ENCODE measurements at places on chromosomes 2 and 18.
A peak's percentile ranks its signal among the peaks of the same experiment; 100 is the strongest.

DNA sequence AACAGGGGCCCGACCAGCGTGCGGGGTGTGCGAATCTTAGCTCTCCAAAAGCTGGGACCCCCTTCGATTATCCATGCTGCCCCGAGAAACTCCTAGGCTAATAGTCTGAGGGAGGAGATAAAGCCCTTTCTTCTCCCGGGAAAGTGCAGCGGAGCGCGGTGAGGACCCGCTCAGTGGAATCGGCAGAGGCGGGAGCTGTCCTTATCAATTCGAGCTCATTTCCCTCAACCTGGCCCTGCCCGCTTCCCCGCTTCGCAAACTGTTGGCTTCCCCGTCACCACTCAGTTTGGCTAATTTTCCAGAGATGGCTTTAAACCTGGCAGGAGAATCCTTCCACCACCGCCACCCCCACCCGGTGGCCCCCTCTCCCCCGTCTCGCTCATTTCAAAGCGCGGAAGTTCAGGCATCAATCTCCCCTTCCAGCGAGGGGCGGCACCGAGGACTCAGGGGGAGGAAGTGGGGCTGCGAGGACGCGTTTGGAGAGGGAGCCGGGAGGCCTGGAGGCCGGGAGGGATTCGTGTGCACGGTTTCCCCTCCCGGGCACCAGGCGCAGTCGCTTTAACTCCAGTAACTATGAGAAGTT is 1.6 kb downstream of the KLHL14 start:
- no peak for DNase-seq

DNA sequence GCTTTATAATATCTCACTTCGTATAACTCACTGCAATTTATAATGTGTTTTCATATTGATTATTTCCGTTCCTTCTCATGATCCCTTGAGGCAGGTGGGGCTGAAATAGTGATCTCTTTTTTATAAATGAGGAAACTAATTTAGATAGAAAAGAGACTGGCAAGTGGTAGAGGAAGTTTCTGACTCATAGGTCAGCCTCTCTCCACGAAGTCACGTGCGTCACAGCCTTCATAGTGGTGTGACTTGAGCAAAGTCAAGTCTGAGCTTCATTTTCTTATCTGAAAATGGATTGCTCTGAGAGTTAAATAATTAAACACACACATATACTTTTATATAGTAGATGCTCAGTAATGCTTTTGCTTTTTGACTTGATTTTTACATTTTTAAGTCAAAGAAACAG is 19.9 kb downstream of the ABCG5 start:
- DNase-seq: no peak

DNA sequence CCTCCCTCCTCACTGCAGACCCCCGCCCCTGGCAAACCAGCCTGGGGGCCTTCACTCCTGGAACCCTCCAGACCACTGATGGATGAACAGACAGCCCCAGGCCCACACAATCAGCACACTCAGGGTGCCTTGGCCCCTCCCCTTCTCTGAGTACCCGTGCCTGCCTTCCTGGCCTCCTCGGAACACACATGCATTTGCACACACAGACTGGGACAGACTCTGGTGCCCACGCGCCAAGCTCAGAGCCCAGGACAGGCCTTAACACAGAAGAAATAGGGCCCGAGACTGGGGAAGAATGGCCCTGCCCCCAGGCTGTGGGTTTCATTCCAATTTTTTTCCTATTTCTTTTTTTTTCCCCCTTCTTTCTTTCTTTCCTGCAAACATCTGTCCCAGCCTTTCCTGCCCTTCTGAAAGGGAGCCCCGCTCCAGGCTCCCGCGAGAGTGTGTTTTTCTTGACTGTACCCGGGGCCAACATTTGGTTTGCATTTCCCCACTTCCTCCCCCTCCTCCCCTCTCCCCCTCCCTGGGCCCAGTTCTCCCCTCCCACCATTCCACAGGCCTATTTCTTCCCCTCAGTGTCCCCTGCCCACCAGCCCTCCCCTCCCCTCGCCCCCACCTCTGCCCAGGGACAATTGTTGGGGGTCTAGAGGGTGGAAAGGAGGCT is 618 bp upstream of the TNS1 start:
- no peak for DNase-seq

DNA sequence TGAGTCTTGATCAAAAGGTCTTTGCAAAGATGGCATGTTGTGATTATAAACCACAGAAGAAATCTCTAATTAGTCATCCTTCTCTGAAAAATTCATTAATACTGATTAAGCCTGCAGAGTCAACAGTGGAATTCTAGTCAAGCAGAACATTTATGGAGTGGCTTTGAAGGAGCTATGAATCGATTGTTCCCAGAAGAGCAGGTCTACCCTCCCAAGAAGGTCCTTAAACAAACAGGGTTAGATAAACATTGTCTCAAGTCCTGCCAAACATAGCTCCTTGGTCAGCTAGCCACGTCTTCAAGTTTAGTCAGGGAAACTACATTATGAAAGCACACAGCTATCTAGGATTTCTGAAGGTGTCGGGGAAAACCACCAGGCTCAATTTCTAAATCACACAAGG is 88.9 kb downstream of the ITGA4 start:
- no peak for DNase-seq

DNA sequence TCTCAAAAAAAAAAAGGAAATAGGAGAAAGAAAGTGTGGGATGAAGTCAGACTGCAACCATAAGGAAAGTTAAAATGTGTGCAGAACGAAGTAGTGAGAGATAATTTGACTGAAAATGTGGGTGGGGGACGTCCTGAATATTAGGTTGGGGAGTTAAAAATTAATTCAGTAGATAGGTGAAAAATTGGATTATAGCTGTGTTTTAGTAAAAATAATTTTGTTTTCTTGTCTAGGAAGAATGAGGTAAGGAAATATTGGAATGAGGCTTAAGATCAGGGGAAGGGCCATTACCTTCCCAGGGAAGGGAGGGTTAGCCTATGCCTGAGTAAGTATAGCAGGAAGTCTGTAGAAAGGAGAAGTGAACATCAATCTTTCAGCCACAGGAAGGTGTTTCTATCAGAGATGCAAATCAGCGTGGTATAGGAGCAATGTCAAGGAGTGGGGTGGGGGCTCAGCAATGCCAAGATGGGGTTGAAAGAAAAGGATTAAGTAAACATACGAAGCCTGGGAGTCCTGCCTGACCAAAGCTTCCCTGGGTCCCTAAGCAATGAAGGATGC is 250.9 kb downstream of the PIEZO2 start:
- DNase-seq: no peak

GRCh38 chr18:3453540-3454364 is 3.8 kb downstream of the TGIF1 start:
- DNase-seq: no peak

- no peak for DNase-seq
These were observed 196.4 kb upstream of the HDAC4 start for GRCh38 chr2:239597216-239597615.

DNA sequence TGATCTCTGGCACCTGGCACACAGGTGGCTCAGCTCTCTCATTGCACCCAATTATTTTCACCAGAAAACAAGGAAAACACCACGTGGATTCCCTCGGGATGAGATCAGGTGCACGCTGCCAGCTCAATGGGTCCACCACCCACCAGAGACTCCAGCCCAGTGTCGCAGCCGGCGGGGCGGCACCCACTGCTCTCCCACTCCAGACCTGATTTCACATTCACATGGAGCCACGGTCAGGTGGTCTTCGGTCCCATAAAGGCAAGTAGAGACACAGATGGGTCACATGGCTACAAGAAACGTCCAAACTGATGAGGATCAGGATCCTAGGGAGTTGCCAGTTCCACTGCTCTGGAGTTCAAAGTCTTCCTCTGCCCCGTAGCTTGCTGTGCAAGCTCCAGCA is 217.6 kb downstream of the ANKRD30B start:
- DNase-seq: no peak

- DNase-seq: no peak
These were observed 22.3 kb downstream of the IL1B start for GRCh38 chr2:112814278-112814677.

- DNase-seq: no peak
These were observed 1088.9 kb upstream of the PIK3C3 start for GRCh38 chr18:40866013-40866645.

DNA sequence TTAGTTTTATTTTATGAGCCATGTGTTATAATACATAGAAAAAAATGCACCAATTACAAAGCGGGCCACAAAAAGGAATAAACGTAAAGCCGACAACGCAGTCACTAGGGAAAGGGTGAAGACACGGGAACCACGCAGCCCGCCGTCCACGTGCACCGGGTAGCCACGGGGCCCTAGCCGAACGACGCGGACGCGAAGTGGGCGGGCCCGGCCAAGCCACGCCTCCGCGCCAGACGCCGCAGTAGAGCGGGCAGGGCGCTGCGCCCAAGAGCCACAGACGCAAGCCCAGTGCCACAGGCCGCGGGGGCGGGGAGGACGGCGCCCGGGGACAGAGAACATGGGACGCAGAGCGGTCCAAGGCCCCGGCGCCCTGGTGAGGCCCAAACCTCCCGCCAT is at the start of gene DUSP28:
DUSP28 (plus strand) TSS at position 274 of the 396 bp plus-strand sequence. CDS start 328 bp downstream, outside the sequence.
- peak; percentile 83 for DNase-seq

GRCh38 chr2:188410504-188411235 is 119.0 kb downstream of the GULP1 start:
- DNase-seq: no peak

DNA sequence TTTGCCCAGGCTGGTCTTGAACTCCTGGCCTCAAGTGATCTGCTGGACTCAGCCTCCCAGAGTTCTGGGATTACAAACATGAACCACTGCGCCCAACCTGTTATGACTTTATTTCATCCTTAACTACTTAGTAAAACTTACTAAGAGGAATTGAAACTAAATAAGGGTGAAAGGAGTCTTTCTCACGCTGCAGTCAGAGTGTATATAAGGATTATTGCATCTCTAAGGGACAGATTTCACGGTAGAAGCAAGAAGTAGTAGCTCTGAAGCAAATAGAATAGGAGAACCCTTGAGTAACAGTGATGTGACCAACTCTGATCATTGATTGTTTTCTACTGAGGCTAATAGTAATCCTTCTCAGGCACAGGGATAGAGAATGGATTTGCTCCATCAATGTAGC is 960.1 kb downstream of the CPS1 start:
- DNase-seq: no peak

DNA sequence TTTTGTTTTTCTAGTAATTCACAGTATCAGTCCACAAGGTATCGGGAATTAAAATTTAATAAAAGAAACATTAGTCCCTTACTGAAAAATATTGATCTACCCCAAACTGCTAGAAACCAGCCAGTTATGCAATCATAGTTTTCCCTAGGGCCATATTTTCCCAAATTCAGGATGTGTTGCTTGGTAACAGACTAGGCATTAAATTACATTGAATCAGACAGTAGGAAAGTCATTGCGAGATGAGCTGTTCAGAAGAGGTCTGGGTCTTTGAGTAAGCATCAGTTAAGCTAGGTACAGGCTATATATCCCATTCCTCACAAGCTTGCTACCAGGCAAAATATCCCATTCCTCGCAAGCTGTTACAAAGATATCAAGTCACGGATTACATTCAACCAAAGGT is 123.0 kb upstream of the CCDC150 start:
- DNase-seq: no peak

DNA sequence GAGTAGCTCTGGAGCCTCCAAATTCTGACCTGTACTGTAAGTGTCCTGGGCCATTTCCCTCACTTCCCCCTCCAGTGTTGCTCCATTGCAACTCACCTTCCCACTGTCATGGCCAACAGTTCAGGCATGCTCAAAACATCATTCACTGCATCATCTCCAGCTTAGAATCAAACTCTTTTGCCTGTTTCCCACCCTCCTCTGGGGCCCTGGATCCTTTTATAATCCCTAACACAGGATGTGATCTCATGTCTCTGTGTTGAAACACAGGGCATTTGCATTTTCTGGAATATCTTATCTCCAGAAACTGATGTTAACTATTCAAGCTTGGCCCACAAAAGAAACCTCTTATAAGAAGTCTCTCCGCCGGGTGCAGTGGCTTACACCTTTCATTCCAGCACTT is 3.0 kb downstream of the DPP4 start:
- DNase-seq: no peak

DNA sequence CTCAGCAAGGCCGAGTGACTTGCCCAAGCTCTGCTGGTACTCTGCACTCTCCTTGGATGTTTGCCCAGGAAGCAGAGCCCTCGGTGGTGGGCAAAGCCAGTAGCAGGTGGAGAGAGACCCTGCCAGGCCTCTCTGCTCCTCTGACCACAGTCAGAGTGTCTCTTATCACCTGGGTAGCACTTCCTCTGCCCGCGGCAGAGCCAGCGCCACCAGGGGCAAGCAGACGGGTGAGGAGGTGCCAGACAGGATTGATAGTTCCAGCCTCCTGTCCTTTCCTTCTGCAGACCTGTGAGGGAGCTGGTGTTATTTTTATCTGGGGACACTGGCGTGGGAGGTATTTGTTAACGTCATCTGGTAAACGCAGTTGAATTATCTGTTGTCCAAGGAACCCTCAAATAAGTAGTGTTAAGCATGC is 152.9 kb downstream of the SMAD7 start:
- DNase-seq: no peak

DNA sequence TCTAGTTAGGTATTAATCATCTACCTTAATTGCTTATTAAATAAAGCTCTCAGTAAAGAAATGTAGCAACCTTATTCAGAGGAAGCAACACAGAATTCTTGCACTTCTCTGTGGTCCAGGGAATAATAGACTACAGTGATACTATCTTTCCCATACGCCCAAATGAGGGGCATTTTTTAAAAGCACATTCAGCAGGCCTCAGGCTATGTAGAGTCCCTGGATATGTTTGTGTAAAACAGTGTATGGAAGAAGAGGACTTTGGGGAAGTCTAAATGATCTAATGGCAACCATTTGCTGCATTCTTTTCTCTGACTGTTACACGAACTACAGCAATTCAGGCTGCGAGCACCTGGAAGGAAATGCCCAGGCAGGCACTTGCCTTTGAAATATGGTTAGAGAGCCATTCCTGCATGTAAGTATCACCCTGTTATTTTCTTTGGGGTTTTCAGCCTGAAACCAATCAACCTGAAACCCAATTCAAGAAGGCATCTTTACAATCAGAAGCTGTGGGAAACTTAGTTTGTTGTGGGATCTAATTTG is 1814.7 kb upstream of the CELF4 start:
- no peak for DNase-seq

DNA sequence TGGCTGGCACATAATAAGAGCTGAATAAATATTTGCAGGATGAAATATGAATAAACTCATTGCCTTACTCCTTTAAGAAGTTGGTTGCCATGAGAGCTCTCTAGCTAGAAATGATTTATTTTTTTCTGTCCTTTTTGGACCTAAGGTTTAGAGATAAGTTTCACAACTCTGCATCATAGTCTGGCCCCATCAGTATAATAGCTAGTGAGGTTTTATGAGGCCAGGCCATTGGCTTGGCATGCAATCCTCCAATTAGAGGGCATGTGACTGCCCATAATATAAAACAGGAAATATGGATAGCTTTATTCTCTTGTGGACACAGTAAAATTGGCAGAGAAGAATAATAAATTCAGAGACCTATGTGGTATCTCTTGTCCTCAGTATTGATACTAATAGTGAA is 26.2 kb upstream of the INSIG2 start:
- no peak for DNase-seq

DNA sequence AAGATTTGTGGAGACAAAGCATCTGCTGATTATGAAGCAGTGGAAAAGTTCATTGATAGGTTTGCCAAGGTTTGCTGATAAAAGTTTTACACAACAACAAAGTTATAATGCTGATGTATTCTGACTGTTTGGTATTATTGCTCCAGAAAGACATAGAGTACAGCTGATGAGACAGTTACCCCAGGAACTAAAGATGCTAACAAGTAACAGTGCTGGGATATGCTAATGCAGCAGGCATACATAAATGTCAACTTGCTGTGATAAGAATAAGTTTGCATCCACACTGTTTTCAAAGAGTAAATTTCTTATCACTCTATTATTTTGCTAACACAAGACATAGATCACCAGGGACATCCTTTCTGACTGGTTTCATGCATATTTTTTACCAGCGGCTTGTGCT is 1221.3 kb upstream of the CELF4 start:
- no peak for DNase-seq

- no peak for DNase-seq
These were observed 268.8 kb upstream of the SPRED2 start for GRCh38 chr2:65701191-65701590.
